ENCODE measurements at places on chromosomes 5 and 9.

DNA sequence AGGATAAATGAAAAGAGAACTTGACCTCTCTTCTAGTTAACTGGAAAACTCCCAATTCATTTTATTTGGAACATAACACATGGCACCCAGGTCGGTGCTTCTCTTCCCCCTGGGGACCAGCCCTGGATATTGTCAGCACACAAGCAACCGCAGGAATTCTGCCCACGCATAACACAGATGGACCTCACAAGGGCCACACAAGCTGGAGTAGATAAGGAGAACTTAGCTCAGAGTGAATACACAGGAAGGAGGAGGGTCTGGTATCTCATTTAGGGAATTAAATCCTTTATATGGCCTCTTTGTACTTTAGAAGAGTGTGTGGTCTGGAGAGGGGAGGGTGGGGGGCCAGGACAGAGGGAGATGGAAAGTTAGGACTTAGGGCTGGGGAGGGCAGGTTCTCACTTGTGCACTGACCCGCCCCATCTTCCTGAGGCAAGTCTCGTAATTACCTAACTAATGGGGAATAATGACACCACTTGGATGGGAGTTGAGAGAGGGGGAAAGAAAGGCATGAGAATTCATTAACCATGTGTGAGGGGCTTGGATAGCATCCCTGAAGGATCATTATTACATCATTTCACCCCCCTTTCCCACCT is 341.2 kb upstream of the WWC1 start:
- DNase-seq: no peak

GRCh38 chr5:124030043-124030491 is 518.1 kb downstream of the CSNK1G3 start:
- DNase-seq: no peak

DNA sequence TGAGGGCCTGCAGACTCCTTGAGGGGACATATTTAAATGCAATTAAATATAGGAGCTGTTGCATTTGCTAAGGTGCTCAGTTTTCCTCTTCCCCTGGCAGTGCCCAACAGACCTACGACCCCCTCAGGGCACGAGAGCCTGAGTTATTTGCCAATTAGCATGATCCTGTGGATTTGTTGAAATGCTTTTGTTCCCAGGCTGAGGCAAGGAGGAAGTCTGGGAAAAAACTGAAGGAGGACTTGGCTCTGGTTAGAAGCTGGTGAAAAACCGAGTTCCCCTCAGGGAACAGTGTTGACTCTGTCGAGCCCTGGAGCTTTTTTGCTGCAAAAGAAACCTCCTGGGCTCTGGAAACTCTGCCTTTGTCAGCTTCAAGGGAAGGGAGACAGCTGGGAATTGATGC is 103.6 kb upstream of the SHB start:
- DNase-seq: no peak

DNA sequence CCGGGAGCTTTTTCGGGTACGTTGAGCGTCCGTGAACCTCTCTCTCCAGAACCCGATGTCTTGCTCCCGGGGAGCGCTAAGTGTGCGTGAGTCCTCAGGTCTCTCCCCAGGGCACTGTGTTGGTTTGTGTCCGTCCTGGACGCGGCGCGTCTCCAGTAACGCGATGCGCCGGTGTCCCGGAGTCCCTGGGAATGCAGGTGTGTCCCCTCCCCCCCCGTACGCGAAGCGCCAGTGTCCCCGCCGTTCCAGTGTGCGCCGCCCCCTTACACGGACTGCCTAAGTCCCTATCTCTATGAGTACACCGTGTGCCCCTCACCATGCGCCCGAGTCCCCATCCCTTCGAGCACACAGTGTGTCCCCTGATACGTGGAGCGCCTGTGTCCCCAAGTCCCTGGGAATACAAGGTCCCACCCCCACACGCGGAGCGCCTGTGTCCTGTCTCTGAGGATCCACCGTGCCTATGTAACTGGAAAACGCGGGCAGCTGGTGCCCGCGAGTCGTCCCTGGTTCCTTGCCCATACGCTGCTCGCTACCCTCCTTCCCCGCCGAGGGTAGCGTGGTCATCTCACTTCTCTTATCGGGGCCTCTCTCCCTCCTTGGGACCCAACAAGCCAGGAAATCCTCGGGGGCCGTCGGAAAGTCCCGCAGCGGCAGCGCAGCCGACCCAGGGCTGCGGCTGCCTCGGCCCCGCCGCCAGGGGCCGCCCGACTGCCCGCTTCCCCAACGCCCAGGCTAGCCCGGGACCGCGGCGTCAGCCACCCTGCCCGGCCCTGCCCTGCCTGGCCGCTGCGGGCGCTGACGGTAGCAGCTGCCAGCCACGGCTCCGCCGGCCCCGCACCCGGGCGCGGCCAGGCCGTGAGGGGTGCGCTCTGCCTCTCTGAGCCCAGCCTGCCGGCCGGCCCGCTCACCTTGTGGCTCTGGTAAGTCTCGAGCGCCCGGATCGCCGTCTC is 709 bp downstream of the ELL2 start:
- peak; percentile 78 for DNase-seq

DNA sequence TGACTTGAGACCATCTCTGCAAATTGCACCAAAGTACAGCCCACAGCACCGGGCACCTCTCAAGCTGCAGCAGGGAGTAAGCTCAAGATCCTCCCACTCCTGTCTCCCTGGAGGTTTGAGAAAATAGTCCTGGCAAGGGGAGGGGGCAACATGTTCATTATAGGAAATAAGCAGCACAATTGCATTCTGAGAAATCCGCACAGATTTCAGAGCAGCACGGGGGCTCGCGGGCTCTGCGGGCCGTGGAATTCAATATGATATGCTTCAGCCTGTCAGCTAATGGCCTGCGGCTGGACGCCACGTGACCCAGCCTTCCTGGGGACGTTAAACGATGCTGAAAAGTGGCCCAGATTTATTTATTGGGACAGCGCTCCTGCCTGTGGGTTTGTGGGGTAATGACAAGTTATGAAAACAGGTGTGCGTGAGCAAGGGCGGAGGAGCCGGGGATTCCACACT is 156.4 kb downstream of the DAB2IP start:
- DNase-seq: no peak

GRCh38 chr9:89417832-89418473 is 80.0 kb downstream of the SEMA4D start:
- no peak for DNase-seq

GRCh38 chr5:37370550-37370863 is 399 bp downstream of the NUP155 start:
- DNase-seq: no peak

- DNase-seq: no peak
Measured at GRCh38 chr5:548256-548655, 24.0 kb upstream of the SLC9A3 start.

- DNase-seq: no peak
Measured at GRCh38 chr9:5402217-5402616, 35.5 kb downstream of the PLGRKT start.

- DNase-seq: no peak
Measured at GRCh38 chr5:138180183-138180782, 1.4 kb downstream of the KIF20A start.

- DNase-seq: no peak
Measured at GRCh38 chr5:71907608-71908145, 188.6 kb downstream of the CARTPT start.

- DNase-seq: no peak
Measured at GRCh38 chr5:126527892-126528291, 67.1 kb downstream of the ALDH7A1 start.

DNA sequence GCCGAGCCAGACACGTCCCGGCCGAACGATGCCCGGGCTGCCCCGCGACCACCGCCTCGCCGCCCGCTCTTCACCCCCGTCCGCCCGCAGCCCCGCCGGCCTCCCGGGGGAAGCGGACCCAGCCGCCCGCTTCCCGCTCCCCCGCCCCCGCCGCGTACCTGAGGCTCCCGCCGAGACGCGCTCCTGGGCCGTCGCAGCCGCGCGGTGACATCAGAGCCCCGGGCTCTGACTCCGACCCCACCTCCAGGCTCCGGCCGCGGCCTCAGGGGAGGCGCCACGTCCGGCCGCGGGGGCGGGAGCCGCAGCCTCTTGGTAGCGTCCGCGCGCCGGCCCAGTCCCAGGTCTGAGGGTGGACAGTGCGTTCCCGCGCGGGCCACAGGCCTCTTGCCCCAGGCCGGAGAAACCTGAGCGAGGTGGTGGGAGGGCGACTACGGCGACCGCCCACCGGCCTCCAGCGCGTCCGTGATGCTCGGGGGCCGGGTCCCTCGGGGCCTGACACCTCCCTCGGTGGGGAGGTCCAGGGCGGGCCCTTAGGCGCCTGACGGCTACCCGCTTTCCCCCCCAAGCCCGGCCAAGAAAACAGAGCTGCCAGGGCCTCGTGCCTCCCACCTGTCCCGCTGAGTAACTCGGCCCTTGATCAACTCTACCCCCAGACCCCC is at the start of gene SHROOM1:
SHROOM1 (minus strand) TSS at position 212 of the 659 bp plus-strand sequence. CDS start 4,507 bp downstream, outside the sequence.
- no peak for DNase-seq

GRCh38 chr5:154712518-154713437 is 42.4 kb upstream of the LARP1 start:
- no peak for DNase-seq

DNA sequence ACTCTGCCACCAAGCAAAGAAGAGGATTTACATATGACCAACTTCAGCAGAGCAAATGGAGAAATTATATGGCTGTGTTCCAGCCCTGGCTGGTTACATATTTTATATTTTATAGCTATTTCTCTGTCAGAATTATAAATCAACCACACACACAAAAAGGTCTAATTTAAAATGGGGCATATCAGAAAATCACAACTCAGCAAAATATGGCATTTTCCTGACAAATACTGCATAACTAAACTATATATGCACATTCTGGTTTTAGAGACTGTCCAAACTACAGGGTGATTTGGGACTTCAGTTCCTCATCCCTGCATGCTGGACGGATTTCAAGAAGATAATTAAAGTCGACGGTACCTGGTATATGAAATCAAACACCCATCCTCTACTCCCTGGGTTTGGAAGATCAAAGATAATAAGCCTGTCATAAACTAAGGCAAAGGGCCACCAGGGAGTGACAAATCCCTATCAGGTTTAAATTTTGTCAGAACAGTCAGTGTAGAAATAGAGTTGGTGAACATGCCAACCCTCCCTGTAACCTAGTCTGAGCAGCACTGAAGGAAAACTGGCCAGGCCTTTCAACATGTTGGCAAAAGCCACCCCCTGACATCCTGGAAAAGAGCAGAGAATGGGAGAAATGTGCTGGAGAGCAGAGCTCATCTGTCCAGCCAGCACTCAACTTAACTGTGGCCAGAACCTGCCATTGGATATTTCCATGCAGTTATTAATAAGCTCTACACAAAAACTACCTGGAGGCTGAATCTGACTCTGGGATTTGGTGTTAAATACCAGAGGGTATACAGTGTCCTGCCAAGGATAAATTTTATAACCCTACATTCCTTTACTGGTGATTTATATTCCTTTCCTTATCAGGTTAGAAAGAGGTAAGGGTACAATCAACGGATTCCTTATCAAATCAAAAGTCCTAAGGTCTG is 235.7 kb downstream of the ENC1 start:
- no peak for DNase-seq

GRCh38 chr9:111148052-111149017 is 110.1 kb upstream of the LPAR1 start:
- no peak for DNase-seq
